ENCODE measurements at places on chromosomes 7 and 10.
A peak's percentile ranks its signal among the peaks of the same experiment; 100 is the strongest.

DNA sequence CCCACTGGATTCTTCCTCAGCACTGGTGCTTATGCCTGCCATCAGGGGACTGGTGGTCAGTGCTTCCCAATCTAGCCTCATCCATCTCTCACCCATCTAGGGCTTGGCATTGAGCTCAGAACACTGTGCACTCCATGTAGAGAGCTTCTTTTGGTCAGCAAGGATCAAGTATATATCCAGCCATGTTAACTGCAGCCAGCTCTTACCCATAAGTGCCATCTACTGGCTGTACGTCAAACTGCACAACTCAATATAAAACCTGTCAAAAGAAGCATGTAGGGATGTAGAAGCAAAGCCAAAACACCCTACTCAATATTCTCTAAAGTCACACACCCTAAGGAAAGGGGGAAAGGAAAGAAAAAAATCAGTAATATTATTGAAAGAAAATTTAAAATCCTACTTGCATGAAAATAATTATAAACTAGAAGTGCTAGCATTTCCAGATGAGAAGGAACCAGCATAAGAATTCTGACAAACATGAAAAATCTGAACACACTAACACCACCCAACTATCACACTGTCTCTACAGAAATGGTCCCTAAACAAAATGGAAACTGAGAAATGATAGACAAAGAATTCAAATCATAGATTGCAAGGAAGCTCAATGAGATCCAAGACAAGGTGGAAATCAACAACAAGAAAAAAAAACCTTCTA, 531.1 kb upstream of the STEAP1 start:
- DNase-seq, result peak; percentile 54

DNA sequence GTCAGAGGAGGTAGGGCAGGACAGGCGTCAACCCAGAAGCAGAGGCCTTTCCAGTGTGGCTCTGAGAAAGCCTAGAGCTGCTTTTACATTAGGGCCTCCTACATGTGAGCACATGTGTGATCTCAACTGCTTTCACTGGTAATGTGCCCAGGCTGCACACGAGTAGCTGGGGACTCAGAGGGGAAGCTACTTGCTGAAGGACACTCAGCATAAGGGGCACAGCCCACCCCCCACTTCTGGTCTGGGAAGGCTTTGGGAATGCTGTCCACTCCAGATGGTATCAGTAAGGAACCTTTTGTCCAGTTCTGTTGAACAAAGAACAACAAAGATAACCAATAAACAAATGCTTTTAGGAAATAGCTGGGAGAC, 18.9 kb downstream of the PRF1 start:
- no peak for DNase-seq

- DNase-seq, result no peak
These were observed 114.6 kb downstream of the WNT2 start for GRCh38 chr7:117208257-117208656.

GRCh38 chr10:60384708-60385398, 4.8 kb downstream of the ANK3 start:
- peak; percentile 98 for DNase-seq

DNA sequence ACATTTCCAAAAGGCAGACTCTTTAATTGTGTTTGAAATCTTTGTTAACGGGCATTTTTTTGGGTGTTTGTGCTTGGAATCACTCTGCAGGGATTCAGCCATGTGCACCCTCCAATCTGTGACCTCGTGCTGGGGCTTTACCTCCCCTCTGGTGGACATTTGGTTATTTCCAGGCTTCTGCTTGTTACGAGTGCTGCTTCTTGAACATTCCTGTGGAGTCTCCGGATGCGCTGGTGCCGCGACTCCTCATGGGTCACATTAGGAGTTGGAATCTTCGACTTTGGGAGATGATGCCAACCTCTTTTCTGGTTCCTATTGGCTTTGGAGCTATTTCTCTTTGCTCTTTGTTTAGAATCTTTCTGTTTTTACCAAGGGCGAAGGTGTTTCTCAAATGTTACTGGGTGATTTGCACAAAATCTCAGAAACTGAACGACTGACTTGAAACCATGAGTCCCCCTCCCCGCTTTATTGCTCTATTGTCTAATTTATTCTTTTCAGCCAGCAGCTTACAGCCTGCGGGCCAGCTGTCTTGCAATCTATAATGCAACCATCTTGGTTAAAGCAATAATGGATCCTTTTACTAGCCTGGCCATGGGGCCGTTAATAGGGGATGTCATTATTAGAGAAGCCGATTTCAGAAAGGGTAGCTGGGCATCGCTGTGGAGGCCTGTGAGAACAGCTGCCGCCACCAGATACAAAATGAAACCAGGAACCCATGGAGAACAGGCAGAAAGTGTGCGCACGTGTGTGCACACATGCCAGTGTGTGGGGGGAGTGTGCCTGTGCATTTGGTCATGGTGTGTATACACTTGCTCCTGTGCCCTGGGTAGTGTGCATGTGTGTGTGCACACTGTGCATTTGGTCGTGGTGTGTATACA, 9.9 kb upstream of the DPYSL4 start:
- no peak for DNase-seq

- no peak for DNase-seq
These were observed 57.4 kb downstream of the LRRC4 start for GRCh38 chr7:127973832-127974231.
